Nephron progenitor cell (in vitro differentiated cells): ENCODE measurements at places on chromosomes 6 and 20.

DNA sequence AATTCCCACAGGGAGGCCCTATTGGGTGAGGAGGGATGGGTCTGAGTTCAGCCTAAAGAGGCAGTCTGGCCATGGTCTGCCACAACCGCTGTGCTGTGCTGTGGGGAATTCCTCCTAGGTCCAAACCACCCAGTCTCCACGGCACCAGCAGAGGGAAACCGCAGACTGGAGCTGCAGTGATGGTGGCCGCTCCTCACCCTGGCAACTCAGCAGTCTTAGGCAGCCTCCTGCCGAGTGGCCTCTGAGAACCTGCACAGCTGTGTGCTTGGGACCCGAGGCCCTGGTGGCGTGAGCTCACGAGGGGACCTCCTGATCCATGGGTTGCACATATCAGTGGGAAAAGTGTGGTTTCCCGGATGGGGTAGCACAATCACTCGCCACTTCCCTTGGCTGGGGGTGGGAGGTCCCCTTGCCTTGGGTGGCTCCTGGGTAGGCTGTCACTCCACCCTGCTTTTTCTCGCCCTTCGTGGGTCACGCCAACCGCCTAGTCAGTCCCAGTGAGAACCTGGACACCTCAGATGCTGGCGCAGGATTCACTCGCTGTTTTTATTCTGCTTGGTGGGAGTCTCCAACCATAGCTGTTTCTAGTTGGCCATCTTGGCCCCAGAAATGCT lies 242.2 kb downstream of the CDH26 start:
- DNase-seq, result no peak
- H3K27ac ChIP-seq, result no peak overlapping the region
- H3K27me3 ChIP-seq, result peaks cover 29% of the 10 kb centered on the region

DNA sequence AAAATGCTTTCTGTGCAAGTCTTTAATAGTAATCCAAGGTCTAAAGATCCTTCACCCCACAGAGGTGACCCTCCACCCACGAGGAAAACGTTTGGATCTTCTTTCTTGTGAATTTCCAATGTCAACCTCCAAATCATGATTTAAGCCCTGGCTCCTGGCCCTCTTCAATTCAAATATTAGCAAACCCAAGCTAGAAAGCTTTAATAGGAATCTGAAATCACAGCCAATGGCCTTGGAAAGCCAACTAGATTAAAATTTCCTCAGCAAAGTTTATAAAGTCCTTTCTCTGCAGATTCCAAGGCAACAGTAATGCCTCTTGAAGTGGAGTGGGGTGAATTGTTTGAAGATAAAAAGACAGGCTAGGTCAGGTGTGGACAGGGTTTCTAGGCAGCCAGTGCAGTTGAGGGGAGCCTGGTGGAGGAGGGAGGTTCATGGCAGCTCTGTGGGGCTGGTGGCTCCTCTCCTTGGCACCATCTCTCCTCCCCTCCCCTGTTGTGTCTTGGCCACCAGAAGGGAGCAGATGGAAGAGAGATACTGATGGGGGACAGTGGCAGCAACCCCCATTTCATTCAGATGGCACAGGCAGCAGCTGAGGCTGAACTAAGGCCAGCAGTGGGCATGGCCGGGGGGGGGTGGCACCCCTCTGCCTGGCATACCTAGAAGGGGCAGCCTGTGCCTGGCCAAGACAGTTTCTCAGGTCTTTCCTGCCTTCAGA lies 12.0 kb upstream of the UQCC2 start:
- H3K27me3 ChIP-seq, result peaks cover 67% of the 10 kb centered on the region
- H3K4me1 ChIP-seq, result peaks cover 13% of the 10 kb centered on the region
- DNase-seq, result no peak
- peaks cover 32% of the 10 kb centered on the region for H3K36me3 ChIP-seq

DNA sequence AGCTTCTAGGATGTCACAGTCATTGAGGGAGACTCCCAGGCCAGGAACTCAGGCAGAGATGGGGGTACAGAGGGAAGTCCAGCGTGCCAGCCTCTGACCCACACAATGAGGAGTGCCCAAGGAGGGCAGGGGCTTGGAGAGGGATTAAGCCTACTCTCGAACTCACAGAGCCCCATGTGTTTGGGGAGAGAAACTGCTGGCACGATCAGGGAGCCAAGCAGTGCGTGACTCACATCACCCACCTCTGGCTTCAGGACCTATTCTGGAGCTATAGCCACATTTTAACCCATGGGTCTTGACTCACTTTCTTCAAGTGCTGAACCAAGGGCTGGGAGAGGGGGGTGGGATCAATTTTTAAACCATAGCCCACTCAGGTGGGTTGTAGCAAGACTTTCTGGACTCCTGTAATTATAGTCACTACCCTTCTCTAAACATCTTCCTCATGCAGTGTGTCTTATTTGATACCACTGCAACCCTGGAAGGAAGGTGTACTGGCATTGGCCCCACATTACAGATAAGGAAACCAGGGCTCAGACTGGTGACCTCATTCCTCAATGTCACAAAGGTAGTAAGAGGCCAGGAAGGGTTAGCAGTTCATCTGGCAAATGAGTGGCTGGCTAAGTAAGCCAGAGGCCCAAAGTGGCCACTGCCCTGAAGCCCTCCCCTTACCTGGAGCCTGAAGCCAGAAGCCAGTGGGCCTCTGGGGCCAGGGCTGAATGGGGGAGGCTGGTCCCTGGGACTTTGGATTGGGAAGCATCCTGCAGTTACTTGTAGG lies 12.0 kb downstream of the FOXP4 start:
- H3K4me1 ChIP-seq, result peaks cover 85% of the 10 kb centered on the region
- H3K27me3 ChIP-seq, result peaks cover 36% of the 10 kb centered on the region
- no peak for DNase-seq
- no peak overlapping the region for H3K27ac ChIP-seq

DNA sequence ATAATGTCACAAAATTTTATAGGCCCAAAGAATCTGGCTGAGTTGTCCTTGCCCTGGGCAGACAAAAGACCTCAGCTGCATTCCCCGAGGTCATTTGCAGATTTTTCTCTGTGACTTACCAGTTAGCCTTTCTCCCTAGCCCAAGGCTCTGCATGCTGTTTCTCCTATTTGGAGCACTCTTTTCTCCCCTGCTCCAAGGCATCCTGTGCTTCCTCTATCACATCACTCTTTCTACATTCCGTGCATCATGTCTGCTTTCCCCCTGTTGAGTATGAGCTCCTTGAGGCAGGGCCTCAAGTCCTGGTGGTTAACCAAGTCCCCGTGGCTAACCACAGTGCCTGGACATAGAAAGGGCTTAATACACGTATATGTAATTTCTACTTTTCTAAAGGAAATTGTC lies 593 bp upstream of the GSTA3 start:
- no peak for DNase-seq
- no peak overlapping the region for H3K4me3 ChIP-seq
- peaks cover 4% of the 10 kb centered on the region for H3K27me3 ChIP-seq

DNA sequence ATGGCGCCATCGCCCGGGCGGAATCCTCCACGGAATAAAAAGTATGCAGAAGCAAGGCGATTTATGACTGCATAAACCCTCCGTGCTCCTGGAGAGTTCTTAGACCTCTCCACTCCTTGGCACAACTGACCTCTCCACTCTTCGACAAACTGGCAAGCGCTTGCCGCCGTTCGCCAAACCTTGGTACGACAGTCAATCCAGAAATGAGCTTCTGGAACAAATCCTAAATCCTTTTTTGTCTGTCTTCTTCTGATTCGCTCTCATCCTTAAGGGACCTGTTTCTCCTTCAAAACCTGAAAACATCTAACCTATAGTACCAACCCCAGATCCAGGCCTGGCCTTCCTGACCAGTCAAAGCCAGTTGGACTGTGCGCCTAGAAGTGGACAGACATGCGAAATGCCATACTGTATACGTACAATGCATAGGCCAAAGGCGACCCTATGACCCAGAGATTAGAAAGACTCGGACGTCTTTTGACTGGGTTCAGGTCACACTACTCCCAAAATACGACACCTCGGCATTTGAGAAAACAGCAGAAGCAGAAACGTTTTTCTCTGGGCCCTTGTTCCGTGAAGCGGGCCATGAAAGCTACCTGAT lies 59.4 kb downstream of the TRIM27 start:
- peaks cover 23% of the 10 kb centered on the region for H3K4me1 ChIP-seq
- H3K4me3 ChIP-seq, result peak overlapping the region; percentile 94
- no peak for DNase-seq
- H3K27me3 ChIP-seq, result peaks cover 27% of the 10 kb centered on the region
- H3K27ac ChIP-seq, result peak overlapping the region; percentile 1
- peaks cover 6% of the 10 kb centered on the region for H3K36me3 ChIP-seq

GRCh38 chr6:42979523-42980177 lies 669 bp upstream of the PEX6 start:
- peak overlapping the region; percentile 68 for H3K27ac ChIP-seq
- H3K27me3 ChIP-seq, result peaks cover 8% of the 10 kb centered on the region
- H3K36me3 ChIP-seq, result peaks cover 14% of the 10 kb centered on the region
- DNase-seq, result no peak

GRCh38 chr6:142968601-142969000 lies 23.6 kb upstream of the HIVEP2 start:
- H3K36me3 ChIP-seq, result no peaks in the 10 kb centered on the region
- H3K27me3 ChIP-seq, result no peaks in the 10 kb centered on the region
- no peak for DNase-seq
- no peak overlapping the region for H3K4me3 ChIP-seq
- H3K4me1 ChIP-seq, result no peaks in the 10 kb centered on the region
- no peak overlapping the region for H3K27ac ChIP-seq
